ENCODE measurements at places on chromosomes 5 and 9.

GRCh38 chr5:6714226-6715041 lies 1.2 kb downstream of the TENT4A start:
- no peak for DNase-seq

DNA sequence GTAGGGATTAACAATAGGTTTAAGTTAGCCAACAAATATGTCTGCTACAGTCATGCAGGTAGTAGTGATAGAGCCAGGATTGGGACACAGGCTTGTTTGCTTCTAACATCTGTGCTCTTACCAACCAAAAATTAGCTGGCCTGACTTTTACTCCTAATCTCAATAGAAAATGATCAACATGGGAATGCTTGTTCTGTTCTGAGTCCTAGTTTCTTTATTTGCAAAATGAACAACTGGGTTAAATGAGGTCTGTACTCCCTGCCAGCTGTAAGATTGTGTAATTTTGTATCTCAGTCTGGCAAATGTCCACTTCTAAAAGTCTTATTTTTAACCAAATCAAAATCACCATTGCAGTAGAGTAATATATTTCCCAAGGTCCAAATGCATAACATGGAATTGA lies 216.8 kb downstream of the NMUR2 start:
- DNase-seq = no peak

DNA sequence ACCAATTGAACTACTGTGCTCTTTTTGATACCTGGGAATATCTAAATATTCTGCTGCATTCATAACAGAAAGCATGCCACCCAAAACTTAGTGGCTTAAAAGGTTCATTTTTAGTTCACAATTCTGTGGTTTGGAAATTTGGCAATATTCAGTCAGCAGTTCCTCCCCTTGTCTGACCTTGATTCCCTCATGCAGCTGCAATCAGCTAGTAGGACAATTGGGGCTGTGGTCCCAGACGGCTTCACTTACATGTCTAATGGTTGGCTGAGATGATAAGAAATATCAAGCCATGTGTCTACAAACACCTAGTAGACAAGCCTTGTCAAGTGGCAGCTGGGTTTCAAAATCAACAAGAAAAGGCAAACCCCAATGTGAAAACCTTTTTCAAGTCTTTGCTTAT lies 51.3 kb downstream of the ANXA1 start:
- DNase-seq = no peak

DNA sequence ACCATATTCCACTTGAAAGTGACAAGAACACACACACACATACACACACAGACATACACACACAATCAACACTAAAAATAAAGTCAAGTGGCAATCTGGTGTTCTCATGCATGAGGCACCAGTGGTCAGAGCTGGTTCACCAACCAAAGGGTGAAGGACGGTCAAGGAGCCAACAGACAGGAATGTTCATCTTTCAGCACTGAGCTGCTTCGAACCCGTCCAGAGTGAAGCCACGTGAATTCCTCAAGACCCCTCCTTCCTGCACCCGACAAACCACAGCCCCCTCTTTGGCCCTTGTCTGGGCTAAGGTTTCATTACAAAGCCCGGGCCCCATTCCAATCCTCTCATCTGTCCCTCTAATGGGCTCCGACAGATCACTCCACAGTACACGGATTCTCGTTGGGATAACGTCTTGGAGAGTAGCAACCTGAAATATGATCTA lies 84.5 kb upstream of the SMIM23 start:
- no peak for DNase-seq

DNA sequence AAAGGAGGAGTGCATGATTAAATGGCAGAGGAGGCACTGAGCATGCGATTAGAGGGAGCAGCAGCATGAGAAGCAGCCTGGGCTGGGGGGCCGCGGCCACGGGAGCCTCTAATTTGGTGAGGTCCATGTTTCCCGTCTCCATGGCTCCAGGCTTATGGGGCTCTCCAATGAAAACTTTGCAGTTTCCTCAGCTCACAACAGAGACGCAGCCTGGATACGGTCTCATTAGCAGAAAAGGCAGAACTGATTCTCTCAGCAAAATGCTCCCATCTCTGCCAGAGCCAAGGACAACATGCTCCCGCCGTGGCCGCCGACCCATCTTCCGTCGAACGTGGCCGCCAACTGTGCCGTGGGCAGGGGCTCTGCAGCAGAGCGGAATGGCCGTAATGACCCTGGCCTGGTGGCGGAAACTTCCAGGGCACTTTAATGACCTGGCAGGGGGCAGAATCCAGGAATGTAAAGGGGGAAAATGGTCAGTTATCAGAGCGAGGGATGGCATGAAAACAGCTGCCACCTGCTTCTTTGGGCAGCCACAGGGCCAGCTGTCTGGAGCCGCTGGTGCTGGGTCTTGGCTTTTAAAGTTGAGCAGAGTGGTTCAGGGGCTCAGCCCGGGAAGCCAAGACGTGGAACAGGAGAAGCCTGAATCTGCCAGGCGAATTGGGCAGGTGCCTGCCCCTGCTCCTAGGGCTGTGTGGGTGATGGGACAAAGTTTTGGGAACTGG lies 76.5 kb downstream of the COL5A1 start:
- no peak for DNase-seq

- no peak for DNase-seq
These were observed 283.3 kb upstream of the TUT7 start for GRCh38 chr9:86637515-86637914.

GRCh38 chr5:73908395-73908794 lies 282.4 kb downstream of the ARHGEF28 start:
- no peak for DNase-seq

- no peak for DNase-seq
These were observed 40.1 kb downstream of the ALG2 start for GRCh38 chr9:99181621-99182020.

Data from stimulated activated CD8-positive, alpha-beta memory T cell treated with anti-CD3 and anti-CD28 coated beads, Interleukin-15, amount 100 ng/mL, for 1 hour (primary cell).